ENCODE measurements at places on chromosomes 6 and 20.

- no peak for DNase-seq
Measured at GRCh38 chr6:109001291-109001894, 93.3 kb downstream of the SESN1 start.

DNA sequence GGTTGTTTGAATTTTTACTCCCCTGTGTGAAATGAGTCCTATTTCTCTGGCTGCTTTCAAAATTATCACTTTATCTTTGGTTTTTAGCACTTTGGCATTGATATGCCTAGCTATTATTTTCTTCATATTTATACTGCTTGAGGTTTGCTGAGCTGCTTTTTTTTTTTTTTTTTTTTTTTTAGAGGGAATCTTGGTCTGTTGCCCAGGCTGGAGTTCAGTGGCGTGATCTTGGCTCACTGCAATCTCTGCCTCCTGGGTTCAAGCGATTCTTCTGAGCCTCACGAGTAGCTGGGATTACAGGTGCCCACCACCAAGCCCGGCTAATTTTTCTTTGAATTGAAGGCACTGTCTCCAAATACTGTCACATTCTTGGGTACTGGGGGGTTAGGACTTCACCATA is 40.6 kb downstream of the STXBP5 start:
- no peak for DNase-seq

GRCh38 chr20:19583532-19584175 is 174.4 kb upstream of the RIN2 start:
- peak; percentile 56 for DNase-seq

DNA sequence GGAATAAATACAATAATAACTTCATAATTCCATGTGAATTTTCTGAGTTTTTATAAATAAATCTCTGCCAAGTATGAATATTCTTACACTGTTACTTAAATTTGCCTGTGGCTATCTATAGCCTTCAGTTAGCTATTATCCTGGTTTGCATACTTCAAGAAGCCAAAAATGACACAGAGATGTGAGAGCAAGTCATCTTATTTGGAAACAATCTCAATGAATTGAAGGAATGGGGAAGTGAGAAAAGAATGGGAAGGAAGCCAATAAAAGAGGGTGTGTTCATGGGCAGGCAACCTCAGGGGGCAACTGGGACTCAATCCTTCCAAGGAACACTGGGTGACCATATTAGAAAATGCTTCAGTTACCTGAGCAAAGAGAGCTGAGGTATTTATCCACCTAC is 9.9 kb downstream of the HAO1 start:
- DNase-seq = no peak

DNA sequence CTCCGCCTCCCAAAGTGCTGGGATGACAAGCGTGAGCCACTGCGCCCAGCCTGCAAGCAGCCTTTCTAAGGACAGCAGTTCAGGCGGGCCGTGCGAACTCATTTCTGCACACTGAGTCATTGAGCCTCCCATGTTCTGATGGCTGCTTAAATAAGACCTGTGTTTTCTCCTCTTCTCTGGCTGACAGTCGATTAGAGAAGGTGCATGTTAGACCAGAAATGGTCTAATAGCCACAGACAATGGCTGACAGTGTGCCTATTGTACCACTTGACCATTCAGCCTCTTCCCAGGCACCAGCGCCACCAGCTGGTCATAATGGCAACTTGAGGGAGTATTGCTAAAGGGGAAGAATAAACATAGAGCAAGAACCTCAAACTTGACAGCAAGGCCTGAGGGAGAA is 6.2 kb downstream of the CST11 start:
- DNase-seq = no peak

DNA sequence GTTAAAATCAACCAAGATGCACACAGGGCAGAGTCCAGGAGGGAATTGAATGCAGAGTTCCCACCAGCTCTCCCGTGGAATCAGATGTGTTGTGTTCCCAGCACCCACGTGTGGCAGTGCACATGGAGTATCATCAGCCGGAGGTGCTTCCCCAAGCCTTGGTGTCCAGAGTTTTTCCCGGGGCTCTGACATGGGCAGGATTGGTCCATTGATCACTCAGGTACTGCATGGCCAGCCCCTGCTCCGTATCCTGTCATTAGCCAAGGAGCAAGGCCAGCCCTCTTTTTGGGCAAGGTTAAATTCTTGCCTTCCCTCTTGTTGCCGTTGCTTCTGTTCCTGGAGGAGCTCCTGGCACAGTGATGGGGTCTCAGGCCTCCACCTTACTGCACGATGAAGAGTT is 28.6 kb upstream of the SLC22A1 start:
- no peak for DNase-seq

DNA sequence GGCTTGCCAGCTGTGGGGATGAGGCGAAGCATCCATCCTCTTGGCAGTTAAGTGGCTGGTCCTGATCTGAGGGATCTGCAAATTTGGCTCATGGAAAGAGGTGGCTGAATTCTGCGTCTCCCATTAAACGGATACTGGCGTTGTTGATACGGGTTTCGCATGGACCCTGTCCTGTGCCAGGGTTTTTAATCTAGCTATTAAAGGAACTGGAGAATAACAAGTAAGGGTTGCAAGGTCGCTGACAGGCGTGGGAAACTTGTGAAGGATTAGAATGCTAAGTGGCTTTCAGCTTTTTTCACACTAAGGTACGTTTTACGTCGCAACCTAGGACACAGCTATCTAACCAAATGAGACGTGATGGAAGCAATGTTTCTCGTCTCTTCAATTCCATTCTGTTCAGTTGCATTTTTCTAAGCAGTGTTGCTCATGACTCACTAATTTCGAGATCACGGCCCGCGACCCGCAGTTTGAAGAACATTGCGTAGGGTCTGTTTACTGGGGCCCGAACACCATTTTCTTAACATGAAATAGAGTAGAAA is 852 bp downstream of the GMNN start:
- no peak for DNase-seq

GRCh38 chr6:25369433-25370177 is 90.4 kb downstream of the CARMIL1 start:
- no peak for DNase-seq

GRCh38 chr6:127566119-127566518 is 10.9 kb upstream of the C6orf58 start:
- DNase-seq = no peak

DNA sequence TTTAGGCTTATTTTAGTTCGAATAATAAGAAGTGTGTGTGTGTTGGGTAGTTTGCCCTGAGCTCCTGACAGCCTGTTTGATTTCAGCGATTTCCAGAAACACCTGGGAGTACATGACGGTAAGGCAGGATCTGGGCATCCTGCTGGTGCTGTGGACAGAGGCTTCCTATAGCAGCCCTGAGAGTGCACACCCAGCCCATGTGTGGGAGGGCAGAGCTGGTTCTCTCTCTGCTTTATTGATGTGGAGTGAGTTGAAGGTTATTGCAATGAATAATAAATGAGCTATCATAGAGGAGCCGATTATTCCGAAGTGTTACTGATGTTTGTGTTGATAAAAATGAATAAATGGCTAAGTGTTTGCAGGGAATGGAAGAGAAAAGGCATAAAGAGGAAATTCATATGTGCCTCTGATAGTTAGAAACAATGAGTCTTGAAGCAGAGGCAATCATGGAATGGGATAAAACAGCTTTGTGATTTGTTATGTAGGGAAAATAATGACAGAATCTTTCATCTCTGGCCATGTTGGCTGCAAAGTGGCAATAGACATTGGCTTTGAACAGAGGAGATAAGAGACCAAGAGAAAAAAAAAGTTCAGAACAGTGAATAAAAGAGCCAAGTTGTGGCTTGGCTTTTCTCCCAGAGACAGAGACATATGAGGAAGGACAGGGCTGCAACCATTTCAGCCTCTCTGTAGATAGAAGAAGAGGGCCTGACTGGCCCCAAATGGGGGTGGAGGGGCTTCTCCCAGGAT is 166.2 kb upstream of the CHD6 start:
- DNase-seq = no peak

DNA sequence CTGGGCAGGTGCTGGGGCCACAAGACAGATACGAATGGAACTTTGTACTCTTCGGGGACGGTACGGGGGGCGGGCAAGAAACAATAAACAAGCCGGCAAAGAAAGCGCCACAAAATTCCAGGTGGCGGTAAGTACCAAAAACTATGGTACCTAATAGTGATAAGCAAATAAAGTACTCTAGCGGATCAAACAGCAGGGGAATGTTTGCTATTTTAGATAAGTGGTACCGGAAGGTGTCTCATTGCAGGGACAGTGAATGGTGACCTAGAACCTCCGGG is 15.1 kb upstream of the RIPK1 start:
- no peak for DNase-seq

DNA sequence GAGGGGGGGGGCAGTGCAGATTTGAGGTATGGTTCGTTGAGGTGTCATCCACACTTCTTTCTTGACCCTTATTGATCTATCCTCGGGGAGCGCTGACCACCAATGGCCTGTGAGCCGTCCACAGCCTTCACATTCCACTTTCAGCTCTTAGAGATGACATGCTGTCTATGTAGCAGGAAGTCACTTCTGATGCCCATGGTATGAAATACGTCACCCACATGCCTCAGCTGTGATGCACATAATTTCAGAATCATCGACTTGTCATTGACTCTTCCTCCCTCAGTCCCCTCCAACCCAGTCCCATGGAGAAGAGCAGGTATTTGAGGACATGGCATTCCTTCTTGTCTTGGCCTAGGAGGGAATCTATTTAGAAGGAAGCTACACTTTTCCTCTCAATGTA is 4.7 kb upstream of the ADGRF5 start:
- no peak for DNase-seq

DNA sequence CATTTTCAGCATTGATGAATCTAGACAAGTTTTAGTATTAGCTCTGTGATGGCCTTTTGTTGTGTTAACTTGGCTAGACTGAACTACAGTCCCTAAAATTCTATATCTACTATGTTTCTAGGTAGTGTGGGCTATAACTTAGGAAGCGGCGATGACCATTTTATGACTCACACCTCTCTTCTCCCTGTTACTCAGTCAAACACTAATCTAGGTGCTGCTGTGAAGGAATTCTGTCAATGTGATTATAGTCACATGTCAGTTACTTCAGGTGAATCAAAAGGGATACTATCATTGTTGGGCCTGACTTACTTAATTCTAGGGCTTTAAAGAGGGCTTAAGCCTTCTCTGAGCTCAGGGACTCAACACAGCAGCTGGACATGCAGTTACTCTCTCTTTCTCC is 691.5 kb upstream of the MAP3K7 start:
- DNase-seq = no peak

DNA sequence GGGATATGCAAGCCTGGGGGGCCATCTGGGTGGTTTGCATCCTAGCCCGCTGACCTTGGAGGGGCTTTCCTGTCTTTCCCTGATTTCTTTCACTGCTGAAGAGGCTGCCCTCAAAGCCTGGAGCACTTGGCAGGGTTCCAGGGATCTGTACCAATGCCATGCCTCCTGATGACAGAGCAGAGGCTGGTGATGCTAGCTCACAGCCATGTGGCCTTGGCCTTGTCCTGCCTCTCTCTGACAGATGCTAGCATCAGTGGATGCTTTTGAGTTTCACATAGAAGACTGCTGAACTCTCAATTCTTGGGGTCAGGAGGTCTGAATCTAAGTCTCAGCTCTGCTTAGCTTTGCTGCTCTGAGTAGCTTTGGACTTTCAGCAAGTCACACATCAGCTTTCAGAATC is 21.9 kb upstream of the RREB1 start:
- no peak for DNase-seq
